ENCODE measurements at places on chromosomes 11 and 22. TPM values are rescaled to one million over a fixed set of nuclear protein-coding genes. Genes with fewer than 3 reads are reported as not detected.

OR51B5 gene
- not detected for total RNA-seq

DNA sequence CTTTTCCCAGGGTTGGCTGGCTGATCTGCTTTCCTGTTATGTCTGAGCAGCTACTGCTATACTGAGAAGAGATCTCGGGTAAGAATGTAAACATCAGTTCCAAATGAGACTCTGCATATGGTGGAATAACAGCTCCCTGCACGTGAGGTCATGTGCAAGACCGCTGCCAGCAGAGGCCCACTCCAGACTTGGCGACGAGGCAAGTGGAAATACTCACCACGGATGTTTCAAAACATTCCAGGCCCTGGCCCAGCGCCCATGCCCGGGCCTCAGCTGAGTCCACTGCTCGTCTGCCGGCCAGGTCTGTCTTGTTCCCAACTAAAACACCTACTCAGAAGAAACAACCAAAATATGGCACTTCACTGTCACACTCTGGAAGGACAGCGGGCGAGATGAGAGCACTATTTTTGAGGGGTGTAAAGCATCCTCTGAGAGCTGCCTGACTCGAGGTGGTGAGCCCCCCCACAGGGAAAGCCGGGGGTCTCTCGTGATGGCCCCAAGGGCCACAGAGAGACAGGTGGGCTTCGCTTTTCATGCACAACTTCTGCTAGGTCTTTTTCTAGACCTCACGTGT, 13.1 kb downstream of the IFT27 start:
- peaks cover 5% of the 10 kb centered on the region for H3K36me3 ChIP-seq
- DNase-seq, result no peak
- H3K27ac ChIP-seq, result no peak overlapping the region
- H3K27me3 ChIP-seq, result no peaks in the 10 kb centered on the region

GRCh38 chr11:84675396-84676025, 951.6 kb downstream of the DLG2 start:
- no peak overlapping the region for H3K4me3 ChIP-seq
- no peaks in the 10 kb centered on the region for H3K36me3 ChIP-seq
- no peaks in the 10 kb centered on the region for H3K4me1 ChIP-seq

GRCh38 chr22:17155941-17156340, 3.1 kb downstream of the HDHD5 start:
- no peak for DNase-seq
- peaks cover 11% of the 10 kb centered on the region for H3K4me1 ChIP-seq
- no peaks in the 10 kb centered on the region for H3K27me3 ChIP-seq
- no peak overlapping the region for H3K4me3 ChIP-seq
- H3K27ac ChIP-seq, result no peak overlapping the region

DNA sequence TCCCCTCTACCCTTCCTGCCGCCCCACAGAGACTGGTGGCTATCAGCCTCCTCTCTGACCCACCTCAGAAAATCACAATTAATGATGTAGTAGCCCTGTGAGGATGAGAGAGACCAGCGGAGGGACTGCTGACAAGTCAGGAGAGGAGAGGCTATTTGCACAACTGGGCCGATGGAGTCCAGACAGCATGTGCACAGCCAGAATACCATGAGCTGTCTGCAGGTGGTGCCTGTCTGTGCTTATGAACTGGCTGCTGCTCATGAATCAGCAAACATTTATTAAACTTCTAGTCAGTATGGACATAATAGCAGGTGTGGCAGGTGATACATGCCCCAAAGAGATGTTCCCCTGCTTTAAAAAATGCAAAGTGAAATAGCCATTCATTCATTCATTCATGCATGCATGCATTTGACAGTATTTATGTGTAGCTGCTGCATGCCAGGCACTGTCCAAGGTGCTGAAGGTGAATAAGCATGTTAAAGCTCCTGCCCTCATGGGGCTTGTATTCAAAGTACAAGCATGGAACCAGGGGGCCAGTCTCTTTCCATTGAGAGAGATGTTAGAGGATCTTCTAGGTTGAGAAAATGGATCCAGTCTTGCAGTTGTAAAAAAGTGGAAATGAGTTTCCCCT, 141.3 kb downstream of the GRIK4 start:
- no peaks in the 10 kb centered on the region for H3K36me3 ChIP-seq
- peaks cover 4% of the 10 kb centered on the region for H3K27me3 ChIP-seq
- H3K4me3 ChIP-seq, result no peak overlapping the region
- no peak overlapping the region for H3K27ac ChIP-seq
- H3K4me1 ChIP-seq, result no peaks in the 10 kb centered on the region
